Activated T-cell treated with anti-CD3 and anti-CD28 coated beads, Interleukin-2, amount 50 U/mL, for 72 hours (primary cell): ENCODE measurements at places on chromosomes 4 and X. TPM values are rescaled to one million over a fixed set of nuclear protein-coding genes. Genes with fewer than 3 reads are reported as not detected.

- peak overlapping the region; percentile 80 for H3K4me3 ChIP-seq
- no peaks in the 10 kb centered on the region for H3K27me3 ChIP-seq
- peak overlapping the region; percentile 97 for H3K27ac ChIP-seq
- H3K4me1 ChIP-seq, result peaks cover 64% of the 10 kb centered on the region
These were observed 1.4 kb upstream of the ZFX start for GRCh38 chrX:24148121-24148520.

DNA sequence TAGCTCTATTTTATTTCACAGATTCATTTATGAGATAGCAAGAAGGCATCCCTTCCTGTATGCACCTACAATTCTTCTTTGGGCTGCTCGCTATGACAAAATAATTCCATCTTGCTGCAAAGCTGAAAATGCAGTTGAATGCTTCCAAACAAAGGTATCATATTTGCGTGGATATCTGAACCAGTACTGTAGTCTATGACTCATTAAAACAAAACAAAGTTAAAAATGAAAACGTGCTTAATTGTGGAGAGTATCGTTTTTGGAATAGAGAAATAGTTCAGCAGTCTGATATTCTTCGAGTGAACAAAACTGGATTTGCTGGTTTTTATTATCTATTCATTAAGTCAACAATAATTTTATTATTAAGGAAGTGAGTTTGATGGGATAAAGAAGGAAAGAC is 6.3 kb downstream of the AFP start:
- no peak overlapping the region for H3K27ac ChIP-seq
- no peaks in the 10 kb centered on the region for H3K4me1 ChIP-seq
- H3K27me3 ChIP-seq, result peaks cover under 1% of the 10 kb centered on the region

GRCh38 chrX:66014556-66014955 is 25.3 kb downstream of the VSIG4 start:
- H3K36me3 ChIP-seq, result peaks cover 2% of the 10 kb centered on the region
- peak overlapping the region; percentile 40 for H3K4me3 ChIP-seq
- peaks cover 10% of the 10 kb centered on the region for H3K27me3 ChIP-seq

Gene STPG2
- total RNA-seq, result not detected

DNA sequence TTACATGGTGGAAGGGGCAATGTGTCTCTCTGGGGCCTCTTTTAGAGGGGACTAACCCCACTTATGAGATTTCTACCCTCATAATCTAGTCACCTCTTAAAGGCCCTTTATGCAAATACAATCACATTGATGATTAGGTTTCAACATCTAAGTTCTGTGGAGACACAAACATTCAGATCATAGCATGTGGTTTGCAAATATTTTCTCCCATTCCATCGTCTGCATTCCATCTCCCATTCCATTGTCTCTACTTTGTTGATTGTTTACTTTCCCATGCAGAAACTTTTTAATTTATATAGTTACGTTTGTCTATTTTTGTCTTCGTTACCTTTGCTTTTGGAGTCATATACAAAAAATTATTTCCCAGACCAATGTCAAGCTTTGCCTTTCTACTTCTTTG is 927.5 kb upstream of the INTU start:
- no peaks in the 10 kb centered on the region for H3K4me1 ChIP-seq
- H3K27ac ChIP-seq, result no peak overlapping the region
- H3K4me3 ChIP-seq, result no peak overlapping the region

DNA sequence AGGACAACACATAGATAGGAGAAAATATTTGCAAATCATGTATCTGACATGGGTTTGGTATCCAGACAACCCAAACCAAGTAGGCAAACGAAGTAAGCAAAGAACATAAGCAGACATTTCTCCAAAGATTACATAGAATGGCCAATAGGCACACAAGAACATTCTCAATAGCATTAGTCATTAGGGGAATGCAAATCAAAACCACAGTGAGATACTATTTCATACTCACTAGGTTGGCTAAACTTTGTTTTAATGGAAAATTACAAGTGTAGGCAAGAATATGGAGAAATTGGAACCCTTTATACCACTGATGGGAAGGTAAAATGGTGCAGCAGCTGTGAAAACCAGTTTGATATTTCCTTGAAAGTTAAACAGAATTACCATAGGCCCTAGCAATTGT is 74.7 kb downstream of the CHRNA9 start:
- H3K4me1 ChIP-seq, result no peaks in the 10 kb centered on the region
- peaks cover 11% of the 10 kb centered on the region for H3K36me3 ChIP-seq
- peaks cover 6% of the 10 kb centered on the region for H3K27me3 ChIP-seq
- DNase-seq, result no peak
- no peak overlapping the region for H3K27ac ChIP-seq

DNA sequence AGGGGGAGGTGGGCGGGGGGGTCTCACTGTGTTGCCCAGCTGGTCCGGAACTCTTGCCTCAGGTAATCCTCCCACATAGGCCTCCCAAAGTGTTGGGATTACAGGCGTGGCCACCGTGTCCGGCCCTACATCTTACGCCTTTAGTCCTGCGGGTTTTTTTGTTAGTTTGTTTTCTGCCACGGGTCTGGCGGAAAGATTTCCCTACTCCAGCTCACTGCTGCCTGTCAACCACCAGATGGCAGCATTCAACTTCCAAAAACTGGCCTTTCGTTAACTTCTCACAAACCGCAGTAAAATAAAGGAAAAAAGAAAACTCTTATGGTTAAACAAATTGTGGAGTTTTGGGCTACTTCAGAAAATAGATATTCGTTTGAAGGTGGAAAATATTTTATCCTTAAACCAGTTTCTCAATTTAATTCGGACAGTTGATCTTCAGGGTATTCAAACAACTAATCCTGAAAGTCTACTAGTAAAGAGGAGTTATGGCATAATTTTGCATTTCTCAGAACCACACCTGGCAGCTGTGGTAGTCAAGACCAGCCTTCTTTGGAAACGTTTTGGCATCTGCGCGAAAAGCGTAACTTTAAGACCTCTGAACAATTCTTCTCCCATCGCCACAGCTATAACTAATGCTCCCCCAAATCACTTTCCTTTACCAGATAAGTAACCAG is 41.1 kb downstream of the LUZP4 start:
- peak; percentile 2 for DNase-seq
- no peak overlapping the region for H3K4me3 ChIP-seq
- H3K36me3 ChIP-seq, result no peaks in the 10 kb centered on the region
- H3K4me1 ChIP-seq, result peaks cover 5% of the 10 kb centered on the region

Gene RELL1
- 18.9 TPM for total RNA-seq

Gene TCEAL3
- total RNA-seq, result 6.5 TPM

DNA sequence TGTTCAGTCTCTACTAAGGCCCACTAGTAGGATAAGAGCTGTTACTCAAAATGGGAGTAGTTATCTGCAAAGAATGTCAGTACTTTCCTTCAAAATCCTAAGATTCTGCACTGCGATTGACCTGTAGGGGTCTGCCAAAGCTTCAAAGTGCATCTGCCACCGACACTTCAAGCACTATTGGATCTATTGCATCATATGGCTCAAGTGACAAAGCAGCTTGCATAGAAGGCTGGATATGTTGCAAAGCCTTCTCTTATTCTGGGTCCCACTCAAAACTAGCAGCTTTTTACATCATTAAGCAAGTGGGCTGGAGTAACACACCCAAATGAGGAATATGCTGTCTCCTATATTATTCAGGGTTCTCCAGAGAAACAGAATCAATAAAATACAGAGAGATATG is 115.4 kb upstream of the EMCN start:
- H3K4me3 ChIP-seq, result no peak overlapping the region
- no peaks in the 10 kb centered on the region for H3K4me1 ChIP-seq

DNA sequence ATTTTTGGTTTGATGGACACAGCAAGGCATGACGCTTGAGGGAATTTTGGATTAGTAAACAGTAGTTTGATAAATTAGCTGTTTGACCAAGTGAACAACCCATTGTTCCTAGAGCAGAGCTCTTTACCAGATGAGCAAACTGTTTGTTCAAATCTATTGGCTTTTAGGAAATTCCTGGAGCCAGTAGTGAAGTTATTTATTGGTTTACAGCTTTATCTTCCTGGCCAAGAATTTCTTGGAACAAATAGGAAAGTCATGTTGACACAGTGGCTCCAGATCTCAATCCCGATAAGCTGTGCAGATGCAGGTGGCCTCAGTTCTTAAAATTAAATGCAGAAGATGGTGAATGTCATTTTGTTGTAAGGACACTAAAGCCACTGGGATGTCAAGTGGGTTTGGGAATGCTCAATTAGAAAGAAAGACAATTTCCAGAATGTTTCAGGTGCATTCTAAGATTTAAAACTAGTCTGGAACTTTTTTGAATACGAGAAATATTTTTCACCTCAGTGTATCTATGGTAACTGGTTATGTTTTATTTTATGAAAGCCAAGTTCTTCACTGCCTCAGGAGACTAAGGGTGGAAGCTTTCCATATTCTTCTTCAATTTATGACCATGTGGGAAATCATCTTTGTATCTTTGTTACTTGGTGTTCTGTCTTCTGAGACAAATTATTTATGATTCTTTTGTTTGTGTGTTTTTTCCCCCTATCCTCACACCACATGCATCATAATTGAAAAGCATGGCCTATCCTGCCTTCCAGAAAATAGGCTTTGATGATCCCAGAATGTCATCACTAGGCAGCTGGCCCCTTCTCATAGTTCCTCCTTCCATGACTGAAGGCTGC is 554.5 kb downstream of the STIM2 start:
- no peak overlapping the region for H3K27ac ChIP-seq
- no peak overlapping the region for H3K4me3 ChIP-seq
- no peaks in the 10 kb centered on the region for H3K4me1 ChIP-seq
- H3K36me3 ChIP-seq, result no peaks in the 10 kb centered on the region
- no peak for DNase-seq
